Fibroblast of the conjunctiva (primary cell): ENCODE measurements at places on chromosomes 4 and X.
A peak's percentile ranks its signal among the peaks of the same experiment; 100 is the strongest.

DNA sequence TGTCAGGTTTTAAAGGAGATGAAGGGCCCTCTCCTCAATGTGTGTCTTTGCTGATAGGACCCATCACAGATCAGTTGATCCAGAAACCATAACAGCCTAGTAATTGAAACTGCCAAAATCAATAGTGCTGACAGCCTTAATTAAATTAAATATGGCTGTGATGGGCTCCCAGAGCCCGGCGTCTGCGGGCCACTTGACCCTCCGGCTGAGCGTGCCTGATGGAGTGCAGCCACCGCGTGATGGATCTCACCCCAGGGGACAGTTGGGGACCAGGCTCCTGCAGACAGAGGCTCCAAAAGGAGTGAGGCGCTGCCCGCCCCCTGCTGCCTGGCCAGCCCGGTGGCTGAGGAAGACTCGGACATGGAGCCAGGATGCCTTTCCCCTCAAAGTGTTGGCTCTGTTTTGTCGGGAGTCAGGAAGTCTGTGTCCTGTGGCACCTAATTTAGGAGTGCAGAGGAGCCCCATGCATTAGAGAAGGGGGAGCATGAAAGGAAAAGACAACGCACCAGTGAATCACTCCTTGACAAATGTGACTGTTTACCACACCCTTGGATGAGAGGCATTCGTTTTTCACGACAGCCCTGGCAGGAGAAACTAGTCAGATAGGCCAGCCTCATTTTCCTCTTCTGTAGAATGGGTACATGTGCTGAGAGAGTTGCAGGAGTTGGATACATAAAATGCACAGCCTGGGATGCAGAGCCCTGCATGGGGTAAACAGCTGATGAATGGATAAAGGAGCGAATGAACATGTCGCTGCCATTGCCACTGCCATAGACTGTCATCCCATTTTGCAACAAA is 40.9 kb upstream of the MSX1 start:
- DNase-seq = no peak

- no peak for DNase-seq
Measured at GRCh38 chrX:34197946-34198345, 65.8 kb upstream of the FAM47A start.

DNA sequence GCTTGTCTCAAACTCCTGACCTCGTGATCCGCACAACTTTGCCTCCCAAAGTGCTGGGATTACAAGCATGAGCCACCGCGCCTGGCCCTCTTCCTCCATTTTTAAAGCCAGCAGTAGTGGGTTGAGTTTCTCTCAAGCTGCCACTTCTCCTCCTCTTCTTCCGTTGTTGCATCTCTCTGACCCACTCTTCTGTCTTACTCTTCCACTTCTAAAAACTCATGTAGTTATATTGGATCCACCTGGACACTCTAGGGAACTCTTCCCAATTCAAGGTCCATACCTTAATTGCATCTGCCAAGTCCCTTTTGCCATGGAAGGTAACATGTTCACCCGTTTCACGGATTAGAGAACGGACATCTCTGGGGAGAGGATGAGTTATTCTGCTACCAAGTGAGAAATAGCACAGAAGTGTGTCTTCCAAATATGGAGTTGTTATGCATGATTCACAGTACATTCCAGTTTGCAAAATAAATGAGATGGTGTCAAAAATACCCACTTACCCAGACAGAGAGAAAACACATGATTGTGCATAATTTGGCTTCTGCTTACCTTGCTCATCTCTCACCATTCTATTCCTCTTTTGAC is 51.8 kb downstream of the GBA3 start:
- no peak for DNase-seq

DNA sequence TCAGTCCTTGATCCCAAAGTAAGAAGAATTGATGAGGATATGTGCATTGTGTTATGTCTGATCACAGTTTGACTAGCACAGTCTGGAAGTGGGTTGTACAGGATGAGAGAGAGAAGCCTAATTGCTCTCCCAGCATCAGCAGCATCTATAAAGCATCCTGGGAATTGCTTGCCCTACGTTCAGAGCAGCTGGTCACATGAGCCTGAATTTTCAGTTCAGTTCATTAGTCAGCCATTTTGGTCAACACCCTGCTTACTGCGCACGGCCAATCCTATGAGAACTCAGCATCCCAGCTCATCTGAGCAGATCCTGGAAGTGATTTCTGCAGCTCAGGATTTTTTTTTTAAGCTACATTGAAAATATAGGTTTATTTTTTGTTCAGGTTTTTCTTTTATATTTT is at the start of gene RUFY3:
RUFY3 (plus strand) TSS at position 218 of the 400 bp plus-strand sequence. CDS start 610 bp downstream, outside the sequence.
- DNase-seq = peak; percentile 94

GRCh38 chr4:10066670-10067651 is 45.7 kb upstream of the SLC2A9 start:
- no peak for DNase-seq

- DNase-seq = peak; percentile 24
Measured at GRCh38 chr4:111283066-111283677, 660.3 kb upstream of the PITX2 start.

GRCh38 chrX:11053351-11053750 is 57.8 kb upstream of the HCCS start:
- no peak for DNase-seq
